Activated CD4-positive, alpha-beta T cell treated with anti-CD3 and anti-CD28 coated beads, Interleukin-2, amount 10 ng/mL, durations not matched to agents 7 days and 5 days (primary cell): ENCODE measurements at places on chromosomes 3 and 15. TPM values are rescaled to one million over a fixed set of nuclear protein-coding genes. Genes with fewer than 3 reads are reported as not detected.

CD86 gene
- total RNA-seq, result 1.9 TPM

SEMA3G gene
- not detected for total RNA-seq

IGDCC3 gene
- total RNA-seq, result not detected

RASGRP1 gene
- 204 TPM for total RNA-seq

- no peak for DNase-seq
Observed at GRCh38 chr3:77065750-77066149, 25.9 kb downstream of the ROBO2 start.

GRCh38 chr3:136476280-136476679 lies 226.1 kb downstream of the PCCB start:
- DNase-seq, result no peak

GRCh38 chr3:151974067-151974466 lies 100.6 kb downstream of the SUCNR1 start:
- no peak for DNase-seq
